ENCODE measurements at places on chromosomes 2 and 18.

DNA sequence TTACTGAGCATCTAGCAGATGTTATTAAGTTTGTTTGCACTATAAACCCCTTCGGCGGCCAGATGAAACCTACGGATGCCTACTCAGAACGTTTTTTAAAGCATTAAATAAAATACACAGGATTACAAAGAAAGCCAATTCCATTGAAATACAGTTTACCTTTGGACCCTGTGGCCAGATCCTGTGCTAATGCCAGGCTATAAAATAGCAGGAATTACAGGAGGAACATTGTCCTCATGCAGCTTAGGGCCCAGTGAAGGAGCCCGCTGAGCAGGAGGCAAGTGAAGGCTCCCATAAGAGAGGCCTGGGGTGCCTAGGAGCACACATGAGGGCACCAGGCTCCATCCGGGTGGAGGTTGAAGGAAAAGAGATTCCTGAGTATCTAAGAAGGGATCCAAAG, 310.4 kb downstream of the MTX2 start:
- DNase-seq: no peak

DNA sequence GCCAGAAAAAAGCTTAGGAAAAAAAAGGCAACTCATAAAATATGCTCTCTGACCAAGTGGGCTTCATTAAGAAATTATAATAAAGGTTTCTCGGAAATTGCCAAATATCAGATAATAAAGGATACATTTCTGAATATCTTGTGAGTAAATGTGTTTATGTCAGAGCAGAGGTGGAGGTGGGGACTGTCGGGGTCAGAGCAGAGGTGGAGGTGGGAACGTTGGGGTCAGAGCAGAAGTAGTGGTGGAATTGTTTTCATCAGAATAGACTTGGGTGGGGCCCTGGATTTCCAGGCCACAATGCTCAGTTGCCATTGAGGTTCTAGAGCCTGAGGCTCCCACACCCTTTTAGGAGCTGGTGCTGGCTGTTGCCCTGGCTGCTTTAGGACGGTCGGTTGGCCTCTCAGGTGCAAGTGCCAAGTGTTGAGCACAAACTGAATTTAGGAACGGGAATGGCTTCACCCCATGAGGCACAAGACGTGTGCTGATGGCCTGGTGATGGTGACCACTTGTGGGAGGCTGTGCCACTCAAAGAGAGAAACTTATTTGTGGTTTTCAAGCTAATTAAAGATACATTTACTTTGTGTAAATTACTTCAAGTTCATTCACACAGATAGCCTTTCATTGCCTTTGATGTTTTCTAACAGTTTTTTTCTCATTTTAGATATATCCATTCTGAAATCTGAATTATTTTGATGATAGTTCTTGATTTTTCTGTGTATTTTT, 131.5 kb downstream of the ATP9B start:
- DNase-seq: no peak

GRCh38 chr2:233387225-233387624, 32.9 kb downstream of the DGKD start:
- DNase-seq: no peak

DNA sequence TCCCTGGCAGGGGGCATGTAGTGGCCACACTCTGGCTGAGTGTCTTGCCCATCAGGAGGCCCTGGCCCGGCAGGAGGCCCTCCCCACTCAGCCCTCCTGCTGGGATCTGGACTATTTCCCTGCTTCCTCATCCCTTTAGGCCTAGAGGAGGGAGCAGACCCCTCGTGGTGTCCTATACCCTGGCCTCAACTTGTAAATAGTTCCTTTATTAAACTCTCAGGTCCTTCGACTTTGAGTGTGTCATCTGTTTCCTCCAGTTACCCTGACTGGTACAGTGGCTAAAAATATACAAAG, 166.7 kb upstream of the GLI2 start:
- DNase-seq: no peak

- DNase-seq: no peak
Measured at GRCh38 chr2:144550911-144551310, 31.0 kb upstream of the ZEB2 start.

DNA sequence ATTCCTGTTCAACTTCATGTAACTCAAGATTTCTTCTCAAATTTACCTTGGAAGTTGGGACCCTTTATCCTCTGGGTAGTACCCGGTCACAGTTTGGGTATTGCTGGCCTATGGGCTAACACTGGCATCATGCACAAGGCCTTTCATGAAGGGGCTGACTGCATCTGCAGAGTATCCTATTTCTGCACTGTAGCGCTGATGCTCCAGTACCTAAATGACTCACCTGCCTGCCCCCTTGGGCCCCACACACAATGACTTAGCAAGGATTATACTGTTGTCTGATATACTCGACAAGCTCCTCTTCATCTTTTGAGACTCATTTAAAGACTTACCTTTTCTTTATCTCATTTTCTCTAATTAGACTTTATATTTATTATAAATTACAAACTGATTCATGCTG, 39.9 kb downstream of the DNAH6 start:
- no peak for DNase-seq

DNA sequence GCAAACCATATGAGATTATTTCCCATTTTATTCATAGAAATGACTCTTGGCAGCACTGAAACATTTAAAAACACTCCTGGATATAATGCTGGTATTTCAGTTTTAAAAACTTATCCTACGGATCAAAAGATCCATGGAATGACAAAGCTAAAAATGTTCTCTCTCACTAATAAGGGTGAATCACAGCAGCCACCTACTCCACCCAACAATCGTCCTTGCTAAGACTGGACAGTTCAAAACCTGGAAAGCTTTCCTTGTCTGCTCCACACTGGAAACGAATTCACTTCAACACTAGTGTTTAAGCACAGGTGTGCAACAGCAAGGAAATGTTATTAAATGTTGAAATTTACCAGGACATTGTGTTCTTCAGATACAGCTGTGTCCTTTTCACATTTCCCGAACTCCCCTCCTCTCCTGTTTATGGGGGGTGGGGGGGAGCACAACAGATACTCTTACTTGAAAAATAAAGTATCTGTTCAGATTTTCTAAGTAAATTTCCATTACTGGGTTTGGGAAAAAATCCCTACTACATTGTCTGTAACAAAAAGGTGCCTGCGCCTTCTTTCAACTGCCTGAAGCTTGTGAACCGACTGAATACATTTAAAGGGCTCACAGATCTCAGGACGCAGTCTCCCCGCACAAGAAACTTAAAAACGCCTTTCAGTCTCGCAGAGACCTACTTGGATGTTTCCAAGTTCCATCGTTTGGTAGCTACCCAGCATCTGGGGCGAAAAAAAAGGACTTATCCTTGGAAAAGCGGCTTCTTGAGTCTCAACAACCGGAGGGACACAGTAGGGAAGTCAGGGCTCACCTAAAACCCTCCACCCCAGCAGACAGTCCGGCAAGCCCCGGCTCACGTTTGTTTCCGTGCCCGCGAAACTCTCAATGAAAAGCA, 1.3 kb downstream of the YWHAQ start:
- no peak for DNase-seq

DNA sequence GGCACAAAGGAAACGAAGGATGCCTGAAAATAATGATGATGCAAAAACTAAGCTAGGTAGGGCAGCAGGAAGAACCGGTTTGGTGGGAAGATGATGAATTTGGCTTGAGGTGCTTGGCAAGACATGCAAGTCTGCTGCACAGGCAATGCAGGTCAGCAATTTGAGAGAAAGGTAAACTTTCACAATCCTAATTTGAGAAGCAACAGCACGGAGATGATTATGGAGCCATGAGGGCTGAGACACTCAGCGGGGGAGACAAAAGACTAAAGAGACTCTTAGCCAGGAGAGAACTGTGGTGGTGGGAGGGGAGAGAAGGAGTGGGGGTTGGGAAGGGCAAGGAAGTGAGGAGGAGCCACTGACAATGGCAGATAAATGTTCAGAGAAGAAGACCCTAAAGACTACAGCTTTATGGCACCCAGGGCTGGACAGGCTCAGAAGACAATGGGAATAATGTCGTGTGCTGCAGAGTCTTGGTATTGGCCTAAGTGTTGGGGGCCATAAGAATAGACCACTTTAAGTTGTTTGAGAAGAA, 19.4 kb upstream of the RNF149 start:
- DNase-seq: no peak

Data from common myeloid progenitor, CD34-positive (primary cell).